ENCODE measurements at places on chromosomes 5 and 9.

DNA sequence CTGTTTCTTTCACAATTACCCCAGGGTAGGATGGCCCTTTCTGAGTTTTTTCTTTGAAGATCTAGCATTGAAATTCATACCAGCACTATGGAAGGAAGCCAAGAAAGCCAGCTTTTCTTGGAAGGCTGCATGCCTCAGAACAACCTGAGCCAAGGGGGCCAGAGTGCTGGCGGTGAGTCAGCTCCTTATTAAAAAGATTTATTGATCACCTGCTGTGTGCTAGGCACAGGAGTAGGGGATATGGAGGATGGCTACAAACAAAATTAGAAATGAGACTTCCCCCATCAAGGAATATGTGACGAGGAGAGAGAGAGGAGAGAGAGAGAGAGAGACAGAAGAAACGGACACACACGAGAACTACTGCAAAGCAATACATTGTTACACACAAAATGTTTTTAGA, 184.6 kb upstream of the PUM3 start:
- no peak for DNase-seq

DNA sequence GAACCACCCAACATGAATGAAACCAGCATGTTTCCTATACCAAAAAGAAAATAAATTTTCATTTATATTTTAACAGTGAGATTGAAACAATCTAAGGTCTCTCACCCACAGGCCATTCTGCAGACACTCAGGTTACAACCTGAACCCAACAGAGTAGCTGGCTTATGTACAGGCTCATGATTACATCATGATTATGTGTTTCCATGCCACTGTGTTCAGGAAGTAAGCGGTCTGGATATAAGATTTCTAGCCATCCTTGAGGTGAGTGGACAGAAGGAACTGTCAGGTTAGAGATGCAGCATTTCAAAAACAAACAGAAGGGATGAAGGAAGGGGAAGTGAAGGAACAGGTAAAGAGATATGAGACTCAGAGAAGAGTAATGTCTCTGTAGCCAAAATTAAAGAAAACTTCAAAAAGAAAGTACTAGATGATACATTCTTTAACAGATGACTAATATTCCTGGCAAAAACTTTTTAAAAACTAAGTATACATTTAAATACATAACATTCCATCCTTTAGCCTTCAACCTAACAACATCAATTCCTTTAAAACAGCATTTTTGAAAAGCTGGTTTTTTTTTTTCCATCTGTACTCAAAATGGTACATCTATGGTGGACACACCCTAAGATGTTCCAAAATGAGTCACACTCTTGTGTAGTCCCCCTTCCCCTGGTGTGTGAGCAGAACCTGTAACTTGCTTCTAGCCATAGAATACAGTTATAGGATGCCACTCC, 119.8 kb downstream of the LPAR1 start:
- no peak for DNase-seq

- no peak for DNase-seq
Measured at GRCh38 chr5:65801352-65801783, 79.4 kb downstream of the NLN start.

- DNase-seq, result no peak
Measured at GRCh38 chr9:127305838-127306226, 41.3 kb downstream of the GARNL3 start.

DNA sequence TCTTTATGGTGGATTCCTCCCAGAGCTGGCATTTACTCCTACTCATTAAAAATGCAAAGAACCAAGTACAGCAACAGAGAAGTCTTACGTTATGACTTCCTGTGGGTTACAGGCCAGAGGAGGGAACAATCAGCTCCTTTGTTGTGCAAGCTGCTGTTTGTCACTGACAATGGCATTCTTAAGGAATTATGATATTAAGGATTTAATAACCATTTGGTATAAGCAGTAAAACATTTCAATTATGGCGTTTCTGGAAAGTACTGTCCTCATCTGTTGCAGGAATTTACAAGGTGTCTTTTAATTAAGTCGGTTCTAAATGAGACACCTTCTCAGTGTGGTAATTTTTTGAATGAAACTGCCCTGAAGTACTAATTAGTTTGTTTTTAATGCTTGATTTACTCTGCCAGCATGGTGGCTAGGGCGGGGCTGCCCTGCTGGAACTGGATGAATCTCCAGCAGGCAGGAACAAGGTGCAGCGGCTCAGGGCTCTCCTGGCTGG, 49.1 kb upstream of the VDAC1 start:
- no peak for DNase-seq

- no peak for DNase-seq
Measured at GRCh38 chr9:133892193-133892920, 99.8 kb downstream of the VAV2 start.

DNA sequence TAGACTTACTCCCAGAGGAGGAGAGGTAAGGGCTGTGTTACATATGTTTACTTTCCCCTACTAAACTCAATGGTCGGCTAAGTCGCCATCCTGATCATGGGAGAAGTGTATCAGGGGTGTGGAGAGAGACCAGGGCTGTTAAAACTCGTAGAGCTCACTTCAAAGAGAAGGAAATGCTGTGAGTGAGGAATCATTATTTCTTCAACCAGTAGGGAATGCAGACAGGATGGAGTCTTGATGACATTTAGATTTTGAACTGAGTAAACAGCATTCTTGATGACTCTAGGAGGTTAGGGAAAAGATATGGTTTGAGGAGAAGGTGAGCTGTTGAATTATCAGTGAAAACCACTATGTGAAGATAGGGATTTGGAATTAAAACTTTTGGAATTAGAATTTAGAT, 17.3 kb downstream of the RECK start:
- DNase-seq, result no peak

- no peak for DNase-seq
Measured at GRCh38 chr5:94884311-94884710, 265.8 kb downstream of the SLF1 start.

DNA sequence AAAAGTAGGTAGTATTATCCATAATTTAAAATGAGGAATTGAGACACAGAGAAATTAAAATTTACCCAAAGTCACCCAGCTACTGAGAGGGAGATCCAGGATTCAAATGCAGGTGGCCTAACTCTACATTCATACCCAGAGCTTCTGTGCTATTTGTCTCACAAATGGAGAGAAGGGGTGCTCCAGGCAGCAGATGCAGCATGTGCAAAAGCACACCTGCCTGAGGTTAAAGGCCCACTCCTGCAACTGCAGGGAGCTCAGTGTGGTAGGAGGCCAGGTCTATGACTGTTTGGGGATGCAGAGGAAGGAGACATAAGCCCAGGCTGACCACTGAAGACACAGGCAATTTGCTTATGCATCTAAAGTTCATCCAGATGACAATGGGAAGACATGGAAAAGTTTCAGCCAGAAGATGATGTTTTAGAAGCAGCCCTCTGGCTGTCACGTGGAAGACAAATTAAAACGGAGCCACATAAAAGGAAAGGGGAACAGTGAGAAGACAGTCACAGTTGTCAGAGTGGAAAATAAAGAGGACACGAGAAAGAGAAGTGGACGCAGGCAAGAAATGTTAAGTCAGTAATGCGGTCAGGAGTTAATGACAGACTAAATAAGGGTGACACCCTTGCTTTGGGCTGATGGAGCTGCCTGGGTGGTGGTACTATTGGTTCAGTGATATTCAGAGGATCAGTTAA, 214.7 kb downstream of the EBF1 start:
- DNase-seq, result no peak

DNA sequence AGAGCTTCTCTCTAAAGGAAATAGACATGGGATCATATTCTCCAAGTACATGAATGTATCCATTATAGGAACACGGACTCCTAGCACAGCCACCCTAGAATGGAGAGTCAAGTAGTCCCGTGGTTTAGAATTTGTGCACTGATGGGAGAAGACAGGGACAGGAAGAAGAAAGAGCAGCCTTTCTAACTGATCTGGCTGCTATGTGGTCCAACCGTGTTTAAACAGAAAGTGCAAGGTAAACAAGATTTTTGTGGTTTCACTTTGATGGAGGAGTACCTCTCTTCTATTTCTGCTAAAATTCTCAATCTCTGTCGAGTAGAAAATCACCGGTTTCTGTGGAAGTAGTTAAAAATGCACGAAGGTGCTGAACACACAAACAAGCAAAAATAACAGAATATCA, 171.3 kb downstream of the ST8SIA4 start:
- no peak for DNase-seq

DNA sequence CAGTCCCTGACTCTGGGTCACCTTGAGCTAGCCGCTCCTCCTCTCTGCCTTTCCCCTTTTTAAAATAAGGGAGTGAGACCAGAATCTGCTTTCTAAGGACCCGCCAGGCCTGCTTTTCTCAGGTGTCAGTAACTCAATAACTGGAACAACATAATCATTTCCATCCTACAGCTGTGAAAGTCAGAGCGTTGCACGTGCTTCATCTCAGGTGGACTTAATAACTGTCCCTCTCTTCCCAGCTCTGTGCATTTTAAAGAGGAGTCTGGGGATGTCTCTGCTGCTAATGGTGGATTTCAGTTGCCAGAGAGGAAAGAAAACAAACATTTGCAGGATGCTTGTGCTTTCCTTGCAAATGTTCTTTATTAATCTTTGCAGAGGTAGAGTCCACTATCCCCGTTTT, 93.7 kb downstream of the PCDH1 start:
- no peak for DNase-seq

DNA sequence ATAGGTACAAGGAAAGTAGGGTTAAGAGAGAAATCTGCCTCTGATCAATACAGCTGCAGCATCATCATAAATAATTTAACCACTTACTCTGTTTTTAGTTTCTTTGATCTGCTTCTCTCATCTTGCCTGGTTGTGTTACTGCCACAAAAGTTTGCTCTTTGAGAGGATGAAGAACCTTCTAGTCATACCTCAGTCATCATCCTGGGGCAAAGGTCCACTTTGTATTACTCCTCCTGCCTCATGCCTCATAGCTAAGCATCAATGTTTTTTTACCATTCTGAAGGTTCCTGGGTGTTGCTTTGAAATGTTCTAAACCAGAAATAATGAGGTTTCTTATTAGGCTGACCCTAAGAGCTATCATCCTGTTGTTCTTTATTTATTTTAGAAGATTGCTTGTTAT, 17.1 kb upstream of the TRIM36 start:
- DNase-seq, result no peak

DNA sequence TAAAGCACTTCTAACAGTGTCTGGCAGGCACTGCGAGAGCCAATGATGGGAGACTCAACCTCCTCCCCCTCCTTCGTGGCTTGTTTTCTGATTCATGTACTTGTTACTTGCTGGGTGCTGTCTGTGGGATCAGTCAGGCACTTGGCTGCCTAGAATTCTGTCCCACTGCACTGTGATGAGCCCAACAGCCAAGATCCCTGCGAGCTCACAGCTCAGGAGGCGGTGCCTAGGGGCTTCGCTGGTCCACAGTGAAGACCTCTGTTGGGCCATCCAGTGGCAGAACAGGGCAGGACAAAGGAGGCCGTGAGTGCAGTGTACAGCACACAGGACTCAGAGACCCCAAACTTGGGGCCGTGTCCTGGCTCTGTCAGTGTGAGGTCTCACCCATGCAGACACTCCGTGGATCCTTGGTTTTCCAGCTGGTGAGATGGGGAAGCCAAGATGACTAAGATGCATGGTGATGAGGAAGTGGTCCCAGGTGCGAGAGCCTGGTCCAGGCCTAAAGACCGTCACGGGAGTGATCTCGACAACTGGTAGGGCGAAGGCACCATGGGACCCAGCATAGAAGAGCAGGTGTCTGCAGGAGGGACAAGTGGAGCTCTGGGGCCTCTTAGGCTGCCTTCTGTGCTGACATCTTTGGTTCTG, 19.5 kb downstream of the MYMK start:
- no peak for DNase-seq

DNA sequence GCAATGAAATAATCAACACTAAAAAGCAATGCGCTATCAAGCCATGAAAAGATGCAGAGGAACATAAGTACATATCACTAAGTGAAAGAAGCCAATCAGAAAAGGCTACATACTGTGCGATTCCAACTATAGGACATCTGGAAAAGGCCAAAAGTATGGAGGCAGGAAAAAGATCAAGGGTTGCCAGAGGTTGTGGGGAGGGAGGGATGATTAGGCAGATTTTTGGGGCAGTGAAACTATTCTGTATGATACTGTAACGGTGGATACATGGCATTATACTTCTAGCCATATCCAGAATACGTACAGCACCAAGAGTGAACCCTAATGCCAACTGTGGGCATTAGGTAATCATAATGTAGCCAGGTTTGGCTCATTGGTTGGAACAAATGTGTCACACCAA, 50.0 kb upstream of the FAM120AOS start:
- DNase-seq, result no peak

- no peak for DNase-seq
Measured at GRCh38 chr9:70537084-70537483, 122.6 kb upstream of the KLF9 start.

GRCh38 chr9:83322438-83322837, 215.8 kb downstream of the FRMD3 start:
- DNase-seq, result no peak

- no peak for DNase-seq
Measured at GRCh38 chr5:402615-403359, 40.2 kb upstream of the EXOC3 start.

DNA sequence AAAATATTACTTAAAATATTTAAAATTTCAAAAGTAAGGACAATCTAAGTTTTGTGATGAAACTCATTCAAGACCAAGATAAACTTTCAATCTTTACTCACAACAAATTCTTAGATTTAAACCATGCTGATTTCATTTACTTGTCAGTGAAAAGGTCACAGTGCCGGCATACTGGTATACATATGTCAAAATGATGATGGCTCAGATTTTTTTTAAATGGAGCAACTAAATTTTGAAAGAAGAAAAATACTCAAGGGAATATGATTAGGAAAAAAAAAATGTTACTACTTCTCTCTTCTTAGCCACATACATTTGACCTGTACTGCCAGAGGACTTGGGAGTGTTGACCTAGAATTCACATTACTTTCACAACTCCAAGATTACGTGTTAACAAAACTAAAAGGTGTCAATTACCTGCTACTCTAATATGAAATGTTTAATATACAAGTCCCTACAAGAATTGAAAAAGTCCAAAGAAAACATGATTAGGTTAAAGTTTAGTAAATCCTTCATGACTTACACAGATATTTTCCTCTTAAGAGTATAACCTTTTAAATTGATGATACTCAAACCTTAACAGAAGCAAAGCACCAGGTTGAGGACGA, 4.6 kb downstream of the EFNA5 start:
- DNase-seq, result no peak

DNA sequence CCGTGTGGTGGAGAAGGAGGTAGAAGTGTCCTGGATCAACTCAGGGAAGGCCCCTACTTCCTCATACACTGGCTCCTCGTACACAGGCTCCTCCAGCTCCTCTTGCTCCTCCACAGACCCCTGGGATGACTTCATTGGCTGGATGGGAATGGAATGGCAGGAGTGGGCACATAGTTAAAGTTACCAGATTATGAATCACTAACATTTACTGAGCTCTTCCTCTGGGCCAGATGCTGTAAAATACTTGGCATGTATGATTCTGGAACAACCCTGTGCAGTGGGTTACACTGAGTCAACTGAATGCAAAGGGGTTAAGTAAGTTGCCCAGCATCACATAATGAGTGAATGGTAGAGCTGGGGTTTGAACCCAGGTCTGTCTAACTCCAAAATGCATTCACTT, 3.1 kb upstream of the FCHSD1 start:
- DNase-seq, result no peak

Measured in activated CD4-positive, alpha-beta T cell treated with anti-CD3 and anti-CD28 coated beads, Interleukin-2, amount 50 U/mL, for 24 hours (primary cell).